NCI-H446 (cell line): ENCODE measurements at places on chromosomes 1 and 21.

DNA sequence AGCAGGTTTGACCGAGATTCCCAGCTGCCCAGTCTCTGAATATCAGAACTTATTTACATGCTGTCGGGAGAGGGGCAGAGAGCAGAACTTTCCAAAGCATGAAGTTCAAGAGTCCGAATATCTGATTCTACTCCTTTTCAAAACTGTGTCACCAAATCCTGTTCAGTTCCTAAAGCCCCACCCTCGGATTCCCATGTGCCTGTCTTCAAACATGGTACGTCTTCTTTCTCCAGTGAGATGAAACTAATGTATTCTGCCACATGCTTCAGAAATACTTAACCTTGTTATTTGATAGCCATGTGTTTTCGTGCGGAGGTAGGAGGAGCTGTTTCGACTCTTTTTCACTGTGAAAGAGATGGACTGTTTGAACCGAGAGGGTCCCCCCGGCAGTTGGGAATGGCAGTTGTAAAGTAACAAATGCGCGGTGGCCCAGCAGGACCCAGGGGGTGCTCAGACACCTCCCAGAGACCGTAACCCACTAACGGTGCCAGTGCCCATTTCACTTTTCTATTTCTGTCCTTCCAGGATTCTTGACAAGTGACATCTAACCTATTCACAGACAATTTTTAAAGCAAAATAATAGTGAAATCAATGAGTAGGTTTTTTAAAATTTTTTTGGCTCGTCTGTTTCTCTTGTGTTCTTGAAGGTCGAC, 67.2 kb downstream of the ZBTB18 start:
- no peak for DNase-seq

GRCh38 chr1:212118167-212118871, 82.8 kb downstream of the DTL start:
- no peak for DNase-seq

DNA sequence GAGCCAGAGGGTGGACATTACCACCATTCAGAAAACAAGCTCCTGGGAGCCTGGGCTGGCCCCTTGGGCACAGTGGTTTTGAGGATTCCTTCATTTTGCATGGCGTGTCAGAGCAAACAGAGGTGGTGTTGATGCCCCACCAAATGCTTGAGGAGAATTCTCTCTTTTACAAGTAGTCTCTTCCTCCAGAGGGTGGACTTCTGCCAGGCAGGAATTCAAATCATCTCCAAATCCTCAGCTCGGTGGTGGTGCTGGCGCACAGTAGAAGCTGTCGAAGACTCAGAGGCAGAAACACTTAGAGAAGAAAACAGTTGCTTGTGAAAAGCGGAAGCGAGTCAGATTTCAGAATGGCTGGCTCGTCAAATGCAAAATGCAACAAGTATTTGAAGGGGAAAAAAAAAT, 3.4 kb upstream of the CHI3L1 start:
- DNase-seq = no peak

DNA sequence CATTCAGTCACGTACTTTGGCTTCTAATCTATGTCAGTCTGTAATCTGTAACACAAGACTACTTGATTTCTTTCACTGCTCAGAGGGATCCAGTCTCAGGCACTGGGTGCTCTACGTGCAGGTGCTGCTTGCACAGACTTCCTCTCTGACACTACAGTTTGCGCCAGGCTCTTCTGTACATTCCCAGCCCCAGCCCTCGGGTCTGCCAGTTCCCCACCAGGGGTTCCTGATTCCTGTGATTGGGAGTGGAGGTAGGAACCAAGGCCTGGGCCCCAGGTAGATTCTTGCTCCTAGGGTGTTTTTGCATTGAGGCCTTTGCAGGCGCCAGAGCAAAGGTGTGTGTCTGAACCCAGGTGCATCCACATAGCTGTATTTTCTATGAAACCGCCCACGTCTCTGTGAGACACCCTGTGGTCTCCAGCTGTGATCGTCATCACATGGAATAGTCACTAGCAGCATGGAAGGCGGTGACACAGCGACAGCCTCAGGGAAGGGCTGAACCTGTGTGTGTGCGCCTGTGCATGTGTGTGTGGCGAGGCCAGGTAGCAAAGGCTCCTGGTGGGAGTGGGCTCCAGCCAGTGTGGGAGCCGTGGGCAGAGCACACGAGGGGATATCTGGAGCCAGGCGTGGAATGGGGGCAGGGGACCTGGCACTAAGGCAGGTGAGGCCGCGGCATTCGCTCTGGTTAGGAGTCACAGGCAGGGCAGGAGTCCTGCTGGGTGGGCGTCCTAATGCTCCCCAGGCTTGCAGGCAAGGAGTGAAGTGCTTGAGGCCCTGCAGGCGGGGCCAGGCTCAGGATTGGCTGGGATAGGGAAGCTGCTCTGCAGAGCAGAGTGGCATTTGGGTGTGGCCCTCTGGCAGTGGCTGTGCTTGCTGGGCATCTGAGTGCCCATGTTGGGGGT, 5.2 kb downstream of the GJC2 start:
- no peak for DNase-seq

- DNase-seq = no peak
These were observed 658.6 kb upstream of the CAMK1G start for GRCh38 chr1:208924928-208925327.

DNA sequence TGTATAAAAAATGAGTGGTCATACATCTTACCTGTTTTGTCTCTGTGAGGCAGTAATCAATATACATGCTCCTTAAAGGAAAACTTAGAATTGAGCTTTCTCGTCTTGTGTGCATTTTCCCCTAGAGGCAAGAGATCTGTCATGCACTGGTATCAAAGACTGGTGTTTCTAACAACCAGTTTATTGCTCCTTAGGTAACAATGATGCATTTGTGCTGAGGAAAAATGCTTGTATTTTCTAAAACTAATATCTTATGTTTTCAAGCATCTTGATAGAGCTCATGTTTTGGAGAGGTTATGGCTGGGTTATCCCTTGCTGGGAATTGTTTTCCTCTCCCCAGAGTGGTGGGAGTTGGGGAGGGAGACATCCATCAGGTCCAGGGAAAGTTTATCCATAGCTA, 23.9 kb upstream of the CCDC190 start:
- no peak for DNase-seq

DNA sequence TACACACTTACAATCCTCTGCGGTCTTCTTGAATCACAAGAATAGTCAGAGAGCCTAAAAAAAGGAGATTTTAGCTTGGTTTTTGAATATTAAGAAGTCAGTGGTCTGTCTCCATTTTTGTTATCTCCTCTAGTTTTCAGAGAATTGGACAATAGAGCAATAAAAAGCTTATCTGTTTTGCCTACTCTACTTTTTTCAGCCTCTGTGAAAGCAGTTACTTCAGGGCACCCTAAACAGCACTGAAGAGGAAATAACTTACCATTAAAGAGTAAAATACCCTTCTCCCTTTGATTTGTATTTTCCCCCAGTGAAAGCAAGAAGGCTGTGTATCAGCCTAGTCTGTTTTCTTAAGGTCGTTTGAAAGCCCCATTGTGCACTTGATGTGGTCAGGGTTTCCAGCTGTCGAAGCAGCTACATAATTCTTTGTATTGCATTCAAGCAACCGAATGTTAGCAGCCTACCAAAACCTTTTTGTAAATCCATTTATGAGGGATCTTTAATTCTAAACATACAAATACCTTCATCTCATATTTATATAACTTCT, 1.0 kb downstream of the NTMT2 start:
- no peak for DNase-seq

GRCh38 chr21:28910280-28910887, 82.3 kb downstream of the LTN1 start:
- DNase-seq = no peak
